Activated CD4-positive, alpha-beta memory T cell treated with anti-CD3 and anti-CD28 coated beads for 36 hours (primary cell): ENCODE measurements at places on chromosomes 16 and 17. TPM values are rescaled to one million over a fixed set of nuclear protein-coding genes. Genes with fewer than 3 reads are reported as not detected.

The SLC38A8 gene
- not detected for total RNA-seq

The FAM83G gene
- total RNA-seq = 14.3 TPM

- H3K4me1 ChIP-seq = peaks cover 10% of the 10 kb centered on the region
- DNase-seq = no peak
- peaks cover 15% of the 10 kb centered on the region for H3K27me3 ChIP-seq
- H3K27ac ChIP-seq = no peak overlapping the region
These were observed 2.2 kb downstream of the TIMP2 start for GRCh38 chr17:78922816-78923498.

GRCh38 chr16:57354311-57354710, 4.3 kb upstream of the CCL22 start:
- peaks cover 11% of the 10 kb centered on the region for H3K27me3 ChIP-seq
- H3K27ac ChIP-seq = no peak overlapping the region
- no peak for DNase-seq
- peaks cover 8% of the 10 kb centered on the region for H3K4me1 ChIP-seq

- DNase-seq = peak; percentile 41
- peaks cover 34% of the 10 kb centered on the region for H3K4me1 ChIP-seq
- H3K27ac ChIP-seq = peak overlapping the region; percentile 91
- H3K36me3 ChIP-seq = no peaks in the 10 kb centered on the region
- no peaks in the 10 kb centered on the region for H3K27me3 ChIP-seq
These were observed 15.4 kb upstream of the ARHGAP17 start for GRCh38 chr16:25030420-25031131.

DNA sequence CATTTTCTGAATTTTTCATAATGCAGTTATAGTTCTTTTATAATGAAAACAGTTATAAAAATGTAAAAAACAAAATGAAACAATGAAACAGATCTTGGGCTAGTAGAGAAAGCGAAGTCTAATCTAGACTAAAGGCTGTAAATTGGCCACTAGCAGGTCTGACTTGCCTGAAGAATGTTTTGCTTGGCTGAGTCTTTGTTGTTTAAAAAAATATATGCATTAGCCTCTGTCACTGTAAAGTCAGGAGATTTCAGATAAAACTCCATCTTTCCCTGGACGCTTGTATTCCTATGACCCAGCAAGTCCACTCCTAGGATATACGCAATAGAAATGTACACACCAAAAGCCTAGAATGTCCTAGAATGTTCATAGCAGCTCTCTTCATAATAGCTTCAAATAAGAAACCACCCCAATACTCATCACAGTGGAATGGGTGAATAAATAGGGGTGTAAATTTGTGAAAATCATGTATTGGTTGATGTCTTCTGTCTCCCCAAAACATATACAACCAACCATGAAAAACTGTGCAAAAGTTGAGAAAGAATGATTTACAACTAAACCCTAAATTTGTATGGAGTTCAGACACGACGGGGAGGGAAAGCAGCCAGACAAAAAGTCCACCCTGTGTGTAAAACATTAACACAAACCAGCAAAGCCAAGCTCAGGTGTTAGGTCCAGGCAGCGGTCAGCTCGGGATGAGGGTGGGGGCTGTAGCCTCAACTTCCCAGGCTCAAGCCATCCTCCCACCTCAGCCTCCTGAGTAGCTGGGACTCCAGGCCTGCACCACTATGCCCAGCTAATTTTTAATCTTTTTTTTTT, 37.7 kb upstream of the MEAK7 start:
- no peak for DNase-seq
- H3K36me3 ChIP-seq = peaks cover 6% of the 10 kb centered on the region
- H3K27me3 ChIP-seq = no peaks in the 10 kb centered on the region

DNA sequence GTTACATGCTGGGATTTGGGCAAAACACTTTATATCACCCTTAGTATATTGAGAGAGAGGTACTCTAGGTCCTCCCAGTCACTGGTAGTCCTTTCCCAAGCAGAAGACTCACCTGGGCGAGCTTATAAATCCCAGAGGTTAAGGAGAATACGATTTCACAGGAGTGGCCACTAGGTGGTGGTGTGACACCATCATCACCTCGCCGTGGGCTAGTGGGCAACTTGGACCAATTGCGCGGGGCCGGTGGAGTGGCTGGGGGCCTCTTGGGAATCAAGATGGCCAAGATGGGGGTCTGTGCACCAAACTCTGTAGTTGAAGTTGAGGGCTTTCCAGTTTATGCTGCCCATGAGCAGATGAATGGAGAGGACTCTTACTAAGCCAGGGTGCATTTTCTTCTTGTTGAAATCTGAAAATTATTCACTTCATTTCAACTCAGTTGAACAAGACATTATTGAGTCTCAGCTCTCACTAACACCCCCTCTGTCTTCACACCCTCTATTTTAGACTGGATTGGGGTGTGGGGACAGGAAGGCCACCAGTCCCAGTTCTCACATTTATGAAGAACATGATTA, 38.2 kb upstream of the PIRT start:
- H3K27ac ChIP-seq = no peak overlapping the region
- peaks cover 2% of the 10 kb centered on the region for H3K4me1 ChIP-seq
- no peak overlapping the region for H3K4me3 ChIP-seq
- H3K27me3 ChIP-seq = peaks cover 7% of the 10 kb centered on the region
- DNase-seq = peak; percentile 30
- H3K36me3 ChIP-seq = no peaks in the 10 kb centered on the region

GRCh38 chr17:66330646-66331037, 28.2 kb downstream of the PRKCA start:
- H3K27ac ChIP-seq = peak overlapping the region; percentile 92
- peaks cover 79% of the 10 kb centered on the region for H3K4me1 ChIP-seq
- peaks cover 21% of the 10 kb centered on the region for H3K36me3 ChIP-seq
- DNase-seq = no peak
- no peaks in the 10 kb centered on the region for H3K27me3 ChIP-seq

- H3K4me3 ChIP-seq = no peak overlapping the region
- H3K27me3 ChIP-seq = no peaks in the 10 kb centered on the region
- H3K36me3 ChIP-seq = peaks cover 17% of the 10 kb centered on the region
These were observed 1.8 kb upstream of the RARA start for GRCh38 chr17:40307001-40307730.

GRCh38 chr17:22703786-22704441, 1011.6 kb downstream of the KCNJ18 start:
- no peak overlapping the region for H3K4me3 ChIP-seq
- H3K27ac ChIP-seq = no peak overlapping the region
- DNase-seq = no peak
- no peaks in the 10 kb centered on the region for H3K36me3 ChIP-seq
- H3K27me3 ChIP-seq = no peaks in the 10 kb centered on the region

DNA sequence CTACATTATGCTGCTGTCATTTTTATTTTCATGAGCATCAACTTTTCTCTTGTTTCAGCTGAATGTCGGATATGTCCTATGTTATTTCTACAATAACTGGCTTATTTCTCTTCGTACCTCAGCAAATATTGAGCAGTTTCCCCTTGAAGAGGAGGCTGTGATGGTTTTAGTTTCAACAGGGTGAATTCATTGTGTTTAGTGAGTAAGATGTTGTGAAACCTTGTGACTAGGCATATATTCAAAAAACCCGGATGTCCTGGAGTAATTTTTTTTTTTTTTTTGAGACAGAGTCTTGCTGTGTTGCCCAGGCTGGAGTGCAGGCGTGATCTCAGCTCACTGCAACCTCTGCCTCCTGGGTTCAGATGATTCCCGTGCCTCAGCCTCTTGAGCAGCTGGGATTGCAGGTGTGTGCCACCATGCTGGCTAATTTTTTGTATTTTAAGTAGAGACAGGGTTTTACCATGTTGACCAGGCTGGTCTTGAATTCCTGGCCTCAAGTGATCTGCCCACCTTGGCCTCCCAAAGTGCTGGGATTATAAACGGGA, 11.1 kb downstream of the CPD start:
- no peak for DNase-seq
- peaks cover 11% of the 10 kb centered on the region for H3K4me1 ChIP-seq
- no peak overlapping the region for H3K27ac ChIP-seq
- H3K36me3 ChIP-seq = peaks cover 34% of the 10 kb centered on the region

DNA sequence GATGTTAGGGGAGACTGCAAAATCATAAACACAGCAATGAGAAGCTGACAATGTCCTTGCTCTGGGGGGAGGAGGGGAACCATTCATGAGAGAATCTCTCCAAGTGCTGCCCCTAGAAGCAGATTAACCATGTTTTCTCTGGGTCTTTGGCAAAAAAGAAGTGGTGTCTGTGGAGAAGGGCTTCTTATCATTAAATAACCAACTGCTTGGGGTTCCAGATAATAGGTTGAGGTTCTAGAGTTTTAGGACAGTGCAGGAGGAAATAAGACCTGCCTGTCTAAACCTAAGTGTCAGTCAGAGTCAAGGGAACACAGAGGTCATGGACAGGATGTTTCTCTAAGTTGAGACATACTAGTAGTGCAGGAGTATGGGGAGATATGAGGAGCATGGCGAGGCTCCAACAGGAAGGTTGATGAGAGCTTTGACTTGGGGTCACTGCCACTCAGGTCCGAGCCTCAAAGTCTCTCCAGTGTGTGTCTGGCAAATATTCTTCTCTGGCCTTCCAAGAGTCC, 5.1 kb upstream of the ANKS4B start:
- H3K27ac ChIP-seq = no peak overlapping the region
- peaks cover 34% of the 10 kb centered on the region for H3K27me3 ChIP-seq
- no peak for DNase-seq
- no peak overlapping the region for H3K4me3 ChIP-seq
- H3K4me1 ChIP-seq = peaks cover 6% of the 10 kb centered on the region
- no peaks in the 10 kb centered on the region for H3K36me3 ChIP-seq

- no peak overlapping the region for H3K4me3 ChIP-seq
- H3K36me3 ChIP-seq = peaks cover 3% of the 10 kb centered on the region
- no peak for DNase-seq
- H3K4me1 ChIP-seq = peaks cover 36% of the 10 kb centered on the region
- H3K27ac ChIP-seq = no peak overlapping the region
- peaks cover 3% of the 10 kb centered on the region for H3K27me3 ChIP-seq
These were observed 1.9 kb upstream of the ST6GALNAC1 start for GRCh38 chr17:76645481-76645880.

DNA sequence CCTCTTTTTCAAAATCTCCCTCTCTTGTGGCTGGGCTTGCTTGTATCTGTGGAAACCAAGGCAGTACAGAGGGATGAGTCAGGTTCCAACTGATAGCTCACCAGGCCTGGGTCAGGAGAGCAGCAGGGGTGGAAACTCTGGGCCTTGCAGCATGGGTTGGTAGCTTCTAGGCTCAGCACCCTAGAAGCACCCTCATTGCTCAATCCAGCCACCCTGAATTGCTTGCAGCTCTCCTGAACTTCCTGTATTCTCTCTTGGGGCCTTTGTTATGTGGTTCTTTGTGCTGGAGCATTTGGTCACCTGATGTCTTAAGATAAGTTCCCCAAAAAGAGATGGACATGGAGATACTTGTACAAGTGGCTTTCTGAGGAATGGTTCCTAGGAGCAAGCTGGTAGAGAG, 169.4 kb downstream of the IRX5 start:
- H3K27ac ChIP-seq = no peak overlapping the region
- no peak overlapping the region for H3K4me3 ChIP-seq
- DNase-seq = no peak
- H3K36me3 ChIP-seq = no peaks in the 10 kb centered on the region
